NCI-H2081 treated with DMSO at 0.1 percent for 48 hours (cell line): ENCODE measurements at places on chromosomes 2 and 18.

GRCh38 chr18:58997811-58998337 lies 133.2 kb downstream of the ZNF532 start:
- no peak for DNase-seq

DNA sequence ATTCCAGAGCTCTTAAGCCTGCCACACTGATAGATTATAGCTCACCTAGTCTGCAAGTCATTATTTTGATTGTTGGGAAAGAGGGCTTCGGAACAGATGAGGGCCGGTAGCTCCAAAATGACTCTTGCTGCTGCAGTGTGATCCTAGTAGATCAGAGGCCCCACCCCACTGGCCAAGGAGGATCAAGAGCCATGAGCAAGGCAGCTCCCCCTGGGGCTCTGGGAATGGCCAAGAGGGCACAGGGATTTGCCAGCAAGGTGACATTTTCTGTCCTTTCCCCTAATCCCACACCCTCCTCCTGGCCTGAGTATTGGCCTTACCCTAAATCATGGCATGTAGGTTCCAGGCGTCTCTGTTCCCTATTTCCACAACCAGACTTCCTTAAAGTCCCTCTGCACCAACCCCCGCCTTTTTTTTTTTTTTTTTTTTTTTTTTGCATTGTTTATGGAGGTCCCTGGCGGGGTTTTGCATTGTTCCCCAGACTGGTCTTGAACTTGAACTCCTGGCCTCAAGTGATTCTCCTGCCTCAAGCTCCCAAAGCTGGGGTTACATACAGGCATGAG lies 36.5 kb downstream of the EIF4E2 start:
- DNase-seq = no peak

DNA sequence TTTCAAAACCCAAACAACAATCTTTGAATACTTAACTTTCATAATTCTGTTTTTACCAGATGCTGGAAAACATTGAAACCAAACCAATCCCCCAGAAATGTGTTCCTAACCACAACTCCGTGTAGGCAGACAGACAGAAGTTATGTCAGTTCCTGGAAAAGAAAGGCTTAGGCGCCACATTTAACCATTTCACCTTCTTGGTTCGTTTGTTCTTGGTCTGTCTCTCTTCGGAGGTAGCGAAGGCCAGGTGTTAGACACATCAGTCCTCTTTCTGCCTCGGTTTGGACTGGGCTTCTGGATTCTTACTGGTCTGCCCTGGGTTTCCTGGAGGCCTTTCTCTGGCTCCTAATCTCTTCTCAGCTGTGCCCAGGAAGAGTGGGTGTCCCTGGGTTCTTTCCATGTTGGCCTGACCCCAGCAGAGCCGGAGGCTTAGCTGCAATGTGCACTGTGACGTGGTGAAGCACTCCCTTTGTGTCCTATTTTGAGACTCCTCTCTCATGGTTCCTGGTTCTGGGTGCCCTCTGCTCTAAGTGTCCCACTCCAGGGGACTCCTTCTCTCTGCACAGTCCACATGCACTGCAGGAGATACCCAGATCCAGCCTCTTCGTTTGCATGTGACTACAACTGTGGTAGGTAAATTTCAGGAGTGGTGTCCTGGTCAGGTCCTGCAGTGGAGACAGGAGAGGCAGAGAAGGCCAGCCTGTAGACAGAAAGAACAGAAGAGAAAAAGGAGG lies 23.1 kb upstream of the RAB31 start:
- DNase-seq = no peak

GRCh38 chr2:204510709-204511420 lies 34.4 kb upstream of the PARD3B start:
- no peak for DNase-seq

GRCh38 chr2:104102615-104103014 lies 751.3 kb upstream of the POU3F3 start:
- no peak for DNase-seq

- no peak for DNase-seq
Observed at GRCh38 chr2:127632592-127633489, 13.1 kb upstream of the GPR17 start.

DNA sequence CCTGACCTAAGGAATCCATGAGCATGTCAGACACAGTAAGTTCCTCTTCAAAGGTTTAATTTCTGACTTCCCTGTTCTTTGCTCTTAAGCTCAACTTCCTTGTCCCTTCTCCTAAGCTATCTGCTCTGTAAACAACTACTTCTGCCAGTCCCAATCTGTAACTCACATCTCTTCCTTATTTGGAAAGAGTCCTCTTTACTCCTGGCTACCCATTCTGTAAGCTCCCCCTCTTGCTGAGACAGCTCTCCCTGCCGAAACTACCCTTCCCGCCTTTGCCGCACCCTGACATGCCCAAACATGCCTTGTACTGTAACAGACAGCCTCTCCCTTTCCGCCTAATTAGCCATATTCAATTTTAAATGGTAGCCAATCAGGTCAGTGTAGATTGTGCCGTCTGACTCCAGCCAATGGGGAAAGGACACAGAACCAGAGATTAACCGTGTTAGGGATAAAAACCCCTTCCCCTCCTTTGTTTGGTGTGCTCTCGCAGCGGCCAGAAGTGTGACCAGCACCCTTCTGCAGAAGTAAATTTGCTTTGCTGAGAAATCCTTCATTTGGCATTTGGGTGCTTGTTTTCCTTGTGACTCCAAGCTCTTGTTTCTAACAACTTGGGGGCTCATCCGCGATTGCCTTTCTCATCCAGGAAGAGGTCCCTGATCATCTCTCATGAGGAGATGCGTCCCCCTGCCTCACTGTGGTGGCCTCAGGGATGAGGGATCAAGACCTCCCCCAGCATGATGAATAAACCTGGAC lies 49.0 kb downstream of the PIAS2 start:
- no peak for DNase-seq

- DNase-seq = no peak
Observed at GRCh38 chr2:15869871-15870270, 70.5 kb upstream of the MYCN start.

- DNase-seq = no peak
Observed at GRCh38 chr18:3051718-3052410, 38.9 kb upstream of the LPIN2 start.

DNA sequence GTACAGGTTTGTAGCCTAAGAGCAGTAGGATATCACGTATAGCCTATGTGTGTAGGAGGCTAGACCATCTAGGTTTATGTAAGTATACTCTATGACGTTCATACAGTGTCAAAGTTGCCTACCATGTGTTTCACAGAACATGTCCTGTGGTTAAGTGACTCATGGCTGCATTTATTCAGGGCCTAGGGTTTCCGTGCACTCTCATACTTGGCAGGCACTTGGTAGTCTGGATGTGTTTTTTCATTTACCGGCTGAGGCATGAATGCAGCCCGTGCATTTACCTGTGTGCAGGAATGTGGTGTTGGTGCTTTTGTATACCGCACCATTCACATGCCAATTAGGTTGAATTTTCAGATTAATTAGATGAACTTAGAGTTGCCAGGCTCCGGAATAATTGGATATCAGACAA lies 43.4 kb downstream of the MYL12B start:
- DNase-seq = no peak

- no peak for DNase-seq
Observed at GRCh38 chr2:142131010-142131669, at the start of gene LRP1B. TSS of gene LRP1B (minus strand) at chr2:142131016. CDS start at chr2:142130729, 287 bp downstream.

DNA sequence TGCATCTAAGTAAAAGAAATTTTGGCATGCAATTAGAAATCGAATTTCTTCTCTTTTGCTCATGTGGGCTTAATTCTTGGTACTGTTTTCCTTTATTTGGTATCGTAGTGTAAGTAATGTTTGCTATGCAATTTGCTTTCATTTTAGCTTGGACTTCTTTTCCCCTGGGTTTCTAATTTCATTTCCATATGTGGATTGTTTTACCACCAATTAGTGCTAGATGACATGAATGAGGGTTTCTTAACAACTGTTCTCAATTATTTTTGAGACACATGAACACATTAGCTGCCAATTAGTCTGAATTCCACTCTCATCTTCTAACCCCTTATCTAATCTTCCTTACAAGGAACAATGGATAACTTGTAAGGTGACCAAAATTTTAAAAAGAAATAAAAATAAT lies 1047.2 kb upstream of the PIK3C3 start:
- no peak for DNase-seq

- DNase-seq = no peak
Observed at GRCh38 chr2:219969508-219969907, 342.1 kb downstream of the SLC4A3 start.

GRCh38 chr2:36857713-36858112 lies 108.6 kb downstream of the STRN start:
- DNase-seq = no peak

DNA sequence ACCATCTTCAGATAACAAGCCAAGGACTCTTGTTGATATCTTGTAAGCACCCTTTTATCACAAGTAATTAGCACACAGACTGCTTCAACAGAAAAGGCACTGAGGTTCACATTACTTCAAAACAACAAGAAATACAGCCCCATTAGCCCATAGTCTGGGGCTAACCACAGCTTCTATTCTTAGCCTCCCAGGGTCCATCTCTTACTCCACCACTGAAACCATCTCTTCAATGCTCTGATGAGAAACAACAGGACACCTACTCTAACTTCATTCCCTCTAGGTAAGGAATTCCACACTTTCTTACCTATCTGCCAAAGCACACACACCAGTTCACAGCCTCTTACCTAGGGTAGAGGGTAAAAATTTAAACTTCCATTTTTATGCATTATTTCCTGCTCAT lies 26.4 kb upstream of the CYTIP start:
- no peak for DNase-seq

DNA sequence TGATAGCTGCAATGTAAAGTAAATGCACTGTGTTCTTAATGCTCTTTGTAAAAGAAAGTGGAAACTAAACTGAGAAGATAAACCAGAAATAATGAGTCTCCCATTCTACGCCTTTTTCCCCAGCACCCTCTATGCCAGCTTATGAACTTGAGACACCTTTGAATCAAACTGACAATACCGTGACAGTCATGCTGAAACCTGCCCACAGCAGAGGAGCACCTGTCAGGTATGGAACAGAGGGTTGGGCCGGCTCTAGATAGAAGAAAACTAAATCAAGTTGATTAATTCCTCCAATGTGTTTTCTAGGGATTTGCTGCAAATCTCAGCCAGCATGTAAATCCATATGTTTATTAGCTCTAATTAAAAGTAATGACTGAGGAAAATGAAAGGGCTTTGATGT lies 520.6 kb upstream of the RAB12 start:
- DNase-seq = no peak

- no peak for DNase-seq
Observed at GRCh38 chr2:27958711-27959378, 68.3 kb downstream of the BABAM2 start.

DNA sequence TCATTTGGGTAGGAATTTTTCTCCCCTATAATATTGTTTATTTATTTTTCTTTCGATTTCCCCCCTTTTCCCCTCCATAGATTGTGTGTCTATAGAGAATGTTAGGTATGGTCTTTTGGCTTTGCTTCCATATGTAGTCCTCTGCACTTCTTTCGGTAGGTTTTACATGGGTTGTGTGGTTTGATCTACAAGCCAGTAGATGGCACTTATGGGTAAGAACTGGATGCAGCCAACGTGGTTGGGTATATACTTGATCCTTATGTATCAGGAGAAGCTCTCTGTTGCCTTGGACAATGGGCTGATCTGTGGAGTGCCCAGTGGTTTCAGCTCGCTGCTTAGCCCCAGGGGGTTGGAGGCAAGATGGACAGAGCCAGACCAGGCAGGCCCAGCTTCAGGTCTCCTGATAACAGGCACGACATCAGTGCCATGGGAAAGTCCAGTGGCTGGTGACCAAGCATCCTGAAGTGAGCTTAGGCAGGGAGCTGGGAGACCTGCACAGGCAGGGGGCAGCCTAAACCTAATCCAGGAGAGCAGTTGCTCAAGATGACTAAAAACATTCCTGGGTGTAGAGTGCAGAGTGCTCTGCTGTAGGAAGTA lies 488.3 kb downstream of the CCDC85A start:
- no peak for DNase-seq

DNA sequence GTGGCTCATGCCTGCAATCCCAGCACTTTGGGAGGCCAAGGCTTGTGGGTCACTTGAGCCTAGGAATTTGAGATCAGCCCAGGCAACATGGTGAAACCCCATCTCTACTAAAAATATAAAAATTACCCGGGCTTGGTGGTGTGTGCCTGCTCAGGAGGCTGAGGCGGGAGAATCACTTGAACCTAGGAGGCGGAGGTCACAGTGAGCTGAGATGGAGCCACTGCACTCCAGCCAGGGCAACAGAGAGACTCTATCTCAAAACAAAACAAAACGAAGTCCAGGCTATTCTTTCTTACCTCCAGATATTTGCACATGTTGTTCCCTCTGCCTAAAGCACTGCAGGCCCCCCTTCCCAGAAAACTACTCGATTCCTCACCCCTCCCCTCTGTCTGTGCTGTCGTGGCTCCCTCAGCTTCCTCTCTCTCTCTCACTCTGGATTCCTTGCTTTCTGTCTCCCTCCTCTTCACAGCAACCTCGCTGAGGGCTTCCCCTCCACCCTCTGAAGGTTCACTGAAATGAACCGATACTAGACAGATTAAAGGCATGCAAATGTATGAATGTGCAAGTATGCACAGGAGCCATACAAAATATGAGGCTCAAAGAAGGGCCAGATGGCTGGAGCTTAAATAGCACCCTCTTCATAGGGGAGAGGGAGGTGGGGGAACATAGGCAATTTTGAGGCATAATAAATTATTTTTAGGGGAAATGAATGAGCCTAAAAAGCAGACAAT lies 18.5 kb downstream of the TMEM177 start:
- DNase-seq = no peak

GRCh38 chr18:63422864-63423304 lies 608 bp upstream of the VPS4B start:
- DNase-seq = no peak

DNA sequence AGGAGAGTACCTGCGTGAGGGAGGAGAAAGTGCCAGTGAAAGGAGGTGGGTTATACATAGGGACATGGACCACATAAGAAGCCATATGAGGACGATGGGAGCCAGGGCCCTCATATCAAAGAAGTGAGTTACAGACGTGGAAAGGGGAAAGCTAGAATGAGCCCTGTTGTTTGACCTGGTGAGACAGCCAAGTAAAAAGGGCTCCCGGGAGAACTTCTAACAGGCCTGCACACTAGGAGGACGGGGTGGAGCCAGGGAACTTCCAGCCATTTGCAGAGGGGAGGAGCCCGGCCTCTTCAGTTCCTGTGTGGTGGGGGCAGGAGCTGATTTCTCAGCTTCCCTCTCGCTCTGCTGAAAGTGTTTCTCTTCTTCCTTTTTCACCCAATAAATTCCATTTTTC lies 84.1 kb upstream of the SLC66A3 start:
- DNase-seq = no peak

- DNase-seq = no peak
Observed at GRCh38 chr2:215966274-215966673, 47.1 kb downstream of the MREG start.

DNA sequence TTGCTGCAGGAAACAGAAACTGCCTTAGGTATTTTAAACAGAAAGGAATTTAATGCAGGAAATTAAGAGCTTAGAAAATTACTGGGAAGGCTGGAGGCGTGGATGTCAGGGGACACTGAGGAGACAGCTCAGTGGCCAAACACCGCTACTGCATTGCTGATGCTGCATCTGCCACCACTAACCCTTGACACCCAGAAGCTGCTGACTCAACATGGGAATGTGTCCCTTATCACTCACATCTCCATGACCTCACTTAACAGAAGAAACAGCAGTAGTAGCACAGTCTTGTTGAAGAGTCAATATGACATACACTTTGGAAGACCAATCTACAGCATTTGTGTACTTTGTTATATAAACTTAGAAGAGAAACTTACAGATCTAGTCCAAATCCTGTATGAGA lies 906.1 kb downstream of the SLC4A3 start:
- no peak for DNase-seq
